Stimulated activated CD8-positive, alpha-beta memory T cell treated with anti-CD3 and anti-CD28 coated beads, Interleukin-12 subunit alpha, Interleukin-12 subunit beta, amount 100 ng/mL, for 1 hour (primary cell): ENCODE measurements at places on chromosomes 3 and 15.

GRCh38 chr15:90051874-90052273, 50.4 kb downstream of the IDH2 start:
- no peak for DNase-seq

- no peak for DNase-seq
Measured at GRCh38 chr3:126963261-126964190, 19.4 kb upstream of the PLXNA1 start.

DNA sequence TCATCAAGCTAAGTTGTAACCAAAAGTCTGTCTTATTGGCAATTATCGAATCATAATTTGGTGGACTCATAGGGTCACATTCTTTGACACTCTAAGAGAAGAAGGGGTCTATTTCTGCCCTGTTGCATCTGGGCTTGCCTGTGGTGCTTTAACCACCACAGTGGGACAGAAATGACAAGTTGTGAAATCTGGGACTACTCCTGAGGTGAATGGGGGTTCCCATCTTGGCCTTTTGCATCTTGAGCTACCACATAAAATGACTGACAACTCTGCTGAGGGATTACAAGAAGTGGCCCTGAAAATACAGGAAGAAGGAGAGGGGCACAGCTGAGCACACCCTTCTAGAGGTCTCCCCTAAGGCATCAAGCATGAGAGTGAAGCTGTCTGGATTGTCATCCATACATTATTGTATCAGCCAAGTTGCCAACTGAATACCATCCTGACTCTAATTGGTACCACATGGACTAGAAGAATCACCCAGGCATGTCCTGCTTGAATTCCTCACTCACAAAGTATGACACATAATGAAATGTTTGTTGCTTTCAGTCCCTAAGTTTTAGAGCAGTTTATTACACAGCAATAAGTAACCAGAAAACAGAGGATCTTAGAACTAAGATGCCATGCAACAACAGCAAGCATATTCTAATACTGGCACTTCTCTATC, 306.5 kb downstream of the ROBO1 start:
- no peak for DNase-seq

DNA sequence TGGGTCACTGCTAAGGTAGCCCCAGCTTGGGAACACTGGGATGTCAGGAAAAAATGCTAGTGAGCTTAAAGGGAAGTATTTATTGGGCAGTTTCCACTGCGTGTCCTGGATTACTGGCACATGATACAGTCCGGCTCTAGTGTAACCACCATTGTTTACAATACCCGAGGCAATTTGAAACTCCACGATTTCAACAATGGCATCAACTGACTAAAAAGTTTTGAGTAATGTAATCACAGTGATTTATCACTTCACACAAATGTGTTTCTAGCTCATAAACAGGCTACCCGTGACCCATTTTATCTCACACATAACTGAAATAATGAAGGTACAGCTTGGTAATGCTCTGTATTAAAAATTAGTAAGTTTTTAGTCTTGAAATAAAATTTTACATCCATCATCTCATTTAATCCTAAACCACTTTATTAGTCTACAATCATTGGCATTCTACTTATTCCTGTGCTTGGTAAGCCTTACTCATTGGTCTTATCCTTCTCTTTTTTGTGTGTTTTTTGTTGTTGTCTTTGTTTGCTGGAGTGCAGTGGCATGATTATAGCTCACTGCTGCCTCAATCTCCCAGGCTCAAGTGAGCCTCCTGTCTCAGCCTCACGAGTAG, 7.6 kb downstream of the ZMAT3 start:
- no peak for DNase-seq

- no peak for DNase-seq
Measured at GRCh38 chr3:140284372-140284771, 349.4 kb downstream of the CLSTN2 start.

DNA sequence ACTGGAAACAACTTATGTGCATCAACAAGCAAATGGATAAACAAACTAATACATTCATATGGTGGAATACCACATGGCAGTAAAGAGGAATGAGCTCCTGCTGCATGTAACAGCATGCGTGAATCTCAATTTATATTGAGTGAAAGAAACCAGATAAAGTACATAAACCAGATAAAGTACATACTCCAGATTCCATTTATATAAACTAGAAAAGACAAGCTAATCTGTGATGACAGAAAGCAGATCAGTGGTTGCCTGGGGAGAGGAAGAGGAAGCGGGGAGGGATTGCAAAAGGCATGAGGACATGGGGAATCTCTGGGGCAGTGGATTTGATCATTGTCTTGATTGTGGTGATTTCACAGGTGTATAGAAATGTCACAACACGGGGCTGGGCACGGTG, 34.2 kb downstream of the LIMD1 start:
- DNase-seq = no peak

DNA sequence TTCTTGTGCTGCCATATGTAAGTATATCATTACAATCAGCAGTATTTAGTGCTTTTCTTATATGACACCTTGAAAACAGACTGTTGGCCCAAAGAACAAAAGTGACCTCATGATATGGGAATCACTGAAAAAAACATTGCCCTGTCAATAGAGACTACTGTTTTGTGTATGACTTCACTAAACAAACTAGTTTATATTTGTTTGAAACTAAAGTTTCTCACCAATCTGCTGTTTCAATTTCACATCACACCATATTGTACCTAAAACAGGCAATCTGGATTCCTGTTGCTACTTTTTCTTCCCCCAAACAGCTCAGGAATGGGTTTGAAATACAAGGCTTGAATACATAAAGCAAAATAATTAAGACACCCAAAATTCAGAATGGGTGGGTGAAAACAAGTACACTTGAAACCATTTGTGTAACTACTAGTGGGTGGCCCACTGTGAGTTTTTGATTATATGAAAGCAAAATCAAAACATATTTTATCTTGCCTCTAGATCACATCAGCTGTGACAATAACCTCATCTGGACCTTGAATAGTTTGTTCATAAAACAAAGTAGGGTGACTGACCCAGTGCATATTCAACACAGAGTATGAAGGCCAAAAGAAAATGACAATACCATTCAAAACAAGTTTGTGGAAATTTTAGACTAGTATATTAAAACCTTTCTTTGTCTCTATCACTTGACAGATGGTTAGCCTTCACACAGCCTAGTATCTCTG, 5.9 kb downstream of the ZBTB20 start:
- DNase-seq = no peak

DNA sequence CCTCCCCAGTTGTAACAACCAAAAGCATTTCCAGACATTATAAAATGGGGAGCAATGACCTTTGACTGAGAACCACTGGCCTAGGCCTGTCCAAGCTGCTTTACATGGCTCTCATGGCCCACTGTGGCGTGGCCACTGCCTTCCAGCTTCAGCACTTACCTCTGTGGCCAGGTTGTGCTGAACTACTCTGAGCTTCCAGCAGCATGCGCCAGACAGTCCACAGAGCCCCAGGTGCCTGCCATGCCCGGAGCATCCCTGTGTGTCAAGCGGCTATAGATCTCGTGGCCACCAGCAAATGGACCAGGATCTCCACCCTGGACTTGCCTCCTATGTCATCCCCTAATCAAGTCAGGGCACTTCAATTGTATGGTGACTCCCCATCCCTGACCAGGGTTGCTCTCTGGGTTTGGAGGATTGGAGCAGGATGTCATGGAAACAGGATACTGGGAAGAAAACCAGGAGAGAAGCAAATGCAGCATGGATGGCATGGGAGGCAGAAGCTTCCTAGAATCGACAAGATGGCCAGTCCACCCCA, 199.7 kb downstream of the UACA start:
- no peak for DNase-seq

- DNase-seq = no peak
Measured at GRCh38 chr3:197520311-197521276, 35.2 kb downstream of the BDH1 start.

- DNase-seq = no peak
Measured at GRCh38 chr3:151012753-151013152, 40.2 kb upstream of the CLRN1 start.

- no peak for DNase-seq
Measured at GRCh38 chr3:18531662-18532061, 106.5 kb upstream of the SATB1 start.

DNA sequence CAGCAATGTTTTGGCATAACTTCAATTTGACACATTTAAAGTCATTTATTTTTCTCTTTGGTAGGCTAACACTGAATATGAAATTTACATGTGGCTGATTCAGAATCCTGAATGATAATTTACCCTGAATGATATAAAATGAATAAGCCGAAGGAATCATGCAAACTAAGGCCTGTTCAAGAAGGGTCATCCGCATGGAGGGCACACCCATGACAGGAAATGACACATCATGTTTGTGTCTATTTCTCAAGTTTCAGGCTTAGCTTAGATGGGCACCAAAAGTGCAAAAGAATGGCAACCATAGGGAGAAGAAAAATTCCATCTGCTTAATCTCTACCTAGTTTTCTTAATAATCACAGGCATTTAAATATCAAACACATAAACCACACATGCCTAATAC, 141.5 kb downstream of the DUT start:
- DNase-seq = no peak

DNA sequence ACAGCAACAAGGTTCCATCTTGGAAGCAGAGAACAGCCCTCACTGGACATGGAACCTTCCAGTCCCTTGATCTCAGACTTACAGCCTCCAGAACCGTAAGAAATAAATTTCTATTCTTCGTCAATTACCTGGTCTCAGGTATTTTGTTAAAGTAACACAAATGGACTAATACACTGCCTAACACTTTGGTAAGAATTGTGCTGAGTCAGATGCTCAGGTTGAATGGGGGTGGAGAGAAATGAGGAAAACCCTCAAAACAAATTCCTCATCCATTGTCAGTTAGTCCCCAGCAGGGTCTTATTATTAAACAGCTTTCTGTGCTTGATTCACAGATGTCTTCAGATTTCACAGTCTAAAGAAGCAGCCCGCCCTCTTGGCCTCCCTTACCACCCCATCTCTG, 306.2 kb upstream of the SLCO3A1 start:
- DNase-seq = no peak

DNA sequence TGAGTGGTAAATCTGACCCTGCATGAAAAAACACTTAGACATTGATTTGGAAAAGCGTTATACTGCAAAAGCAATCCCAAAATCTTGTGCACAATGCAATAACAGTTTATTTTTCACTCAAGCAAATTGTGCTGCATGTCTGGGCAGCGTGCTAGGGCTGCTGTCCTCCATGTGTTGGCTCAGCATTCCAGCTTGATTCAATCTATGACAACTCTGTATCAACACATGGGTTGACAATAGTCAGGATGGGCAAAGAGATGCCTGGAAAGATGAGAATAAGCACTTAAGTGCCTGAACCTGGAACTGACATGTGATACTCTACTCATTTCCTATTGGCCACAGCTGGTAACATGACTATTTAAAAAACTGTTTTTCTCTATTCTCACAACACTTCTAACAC, 51.8 kb downstream of the DUT start:
- DNase-seq = no peak

DNA sequence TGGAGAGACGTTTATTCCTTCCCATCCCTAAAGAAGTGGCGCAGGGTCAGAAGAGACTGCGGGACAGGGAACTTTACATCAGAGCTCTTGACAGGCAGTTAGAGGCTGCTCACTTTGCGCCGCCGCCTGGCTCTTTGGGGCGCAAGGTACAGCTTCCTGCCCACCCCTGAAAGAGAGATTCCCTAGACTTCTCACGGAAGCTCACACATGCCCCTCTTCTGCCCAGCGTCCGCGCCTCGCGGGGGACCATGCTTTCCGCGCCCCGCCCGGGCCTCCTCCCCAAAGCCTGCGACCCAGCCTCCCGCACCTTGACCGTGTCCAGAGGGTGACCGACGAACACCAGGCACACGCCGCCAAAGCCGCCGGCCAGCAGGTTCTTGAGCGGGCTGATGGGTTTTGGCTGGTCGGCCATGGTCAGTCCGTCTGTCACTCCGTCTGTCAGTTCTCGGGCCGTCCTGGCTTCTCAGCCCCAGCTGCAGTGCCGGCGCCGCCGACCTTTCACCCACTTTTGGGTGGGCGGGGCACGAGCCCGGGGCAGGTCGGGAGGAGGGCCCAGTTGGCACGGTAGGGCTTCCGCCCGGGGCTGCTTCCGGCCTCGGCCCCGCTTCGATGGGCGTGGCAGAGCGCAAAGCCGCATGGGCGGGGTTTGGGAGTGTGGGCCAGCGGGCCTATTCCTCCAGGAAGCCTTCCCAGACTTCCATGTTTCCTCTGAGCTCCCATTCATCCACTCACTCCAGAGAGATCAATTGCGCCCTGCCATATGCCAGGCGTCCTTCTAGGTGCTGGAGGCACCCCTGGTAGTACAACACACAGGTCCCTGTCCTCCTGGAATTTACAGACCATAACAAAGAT, at the start of gene SLC25A20:
Gene SLC25A20, minus strand, starts transcription at position 500 of the 852 bp plus-strand sequence. Its CDS starts 88 bp downstream, at position 412.
- DNase-seq = peak; percentile 83

- no peak for DNase-seq
Measured at GRCh38 chr3:25820366-25820765, 30.5 kb downstream of the OXSM start.

DNA sequence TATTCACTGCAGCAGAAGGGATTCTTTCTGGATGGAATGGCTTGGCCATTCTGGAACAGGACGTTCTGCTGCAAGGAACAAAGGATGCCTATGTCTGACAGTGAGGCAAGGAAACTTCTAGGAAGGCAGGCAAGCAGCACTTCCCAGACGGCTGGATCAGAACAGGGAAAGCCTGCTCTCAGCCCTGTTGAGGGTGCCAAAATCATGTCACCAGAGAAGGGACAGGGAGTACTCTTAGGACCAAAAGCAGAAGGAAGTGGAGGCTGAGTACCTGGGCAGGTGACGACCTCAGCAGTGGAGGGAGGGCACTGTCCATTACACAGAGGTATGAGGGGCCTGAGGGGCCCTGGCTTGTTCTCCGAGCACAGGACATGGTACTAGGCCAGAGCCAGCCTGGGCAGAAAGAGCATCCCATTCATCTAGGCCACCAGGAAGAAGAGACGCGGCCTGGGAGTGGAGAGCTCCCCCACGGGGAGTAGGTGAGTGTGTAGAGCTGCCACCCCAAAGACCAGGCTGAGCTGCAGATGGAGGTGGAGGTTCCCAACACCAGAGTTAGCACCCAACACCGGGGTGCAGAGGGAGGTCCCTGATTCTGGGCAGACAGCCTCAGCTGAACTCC, 9.6 kb downstream of the KLF15 start:
- DNase-seq = no peak

- no peak for DNase-seq
Measured at GRCh38 chr15:63240109-63240508, 37.3 kb upstream of the APH1B start.

DNA sequence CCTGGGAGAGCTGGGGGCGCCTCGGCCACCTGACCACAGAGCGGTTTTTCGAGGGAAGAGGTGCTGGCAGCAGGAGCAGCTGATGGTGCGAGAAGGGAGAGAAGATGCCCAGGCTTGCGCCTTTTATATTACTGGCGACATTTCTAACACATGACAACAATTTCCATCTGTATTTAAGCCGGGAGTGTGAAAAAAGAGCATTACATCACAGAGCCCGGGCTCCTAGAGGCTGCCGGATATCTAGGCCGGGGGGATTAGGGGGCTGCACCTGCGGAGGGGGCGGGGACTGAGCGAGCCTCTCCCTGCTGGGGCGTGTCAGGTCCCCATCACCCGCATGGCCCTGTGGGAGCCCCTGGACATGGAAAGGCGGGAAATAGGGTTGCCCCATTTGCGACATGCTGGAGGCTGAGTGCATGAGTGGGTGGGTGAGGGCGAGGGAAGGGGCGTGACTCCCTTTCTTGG, 440.7 kb downstream of the MAGI1 start:
- no peak for DNase-seq
